ENCODE measurements at places on chromosomes 7 and 10. TPM values are rescaled to one million over a fixed set of nuclear protein-coding genes. Genes with fewer than 3 reads are reported as not detected.

- no peak overlapping the region for H3K4me3 ChIP-seq
- no peak overlapping the region for H3K27ac ChIP-seq
- peaks cover 57% of the 10 kb centered on the region for H3K4me1 ChIP-seq
- peaks cover 18% of the 10 kb centered on the region for H3K36me3 ChIP-seq
Measured at GRCh38 chr7:130938661-130939060, 204.7 kb upstream of the KLF14 start.

DNA sequence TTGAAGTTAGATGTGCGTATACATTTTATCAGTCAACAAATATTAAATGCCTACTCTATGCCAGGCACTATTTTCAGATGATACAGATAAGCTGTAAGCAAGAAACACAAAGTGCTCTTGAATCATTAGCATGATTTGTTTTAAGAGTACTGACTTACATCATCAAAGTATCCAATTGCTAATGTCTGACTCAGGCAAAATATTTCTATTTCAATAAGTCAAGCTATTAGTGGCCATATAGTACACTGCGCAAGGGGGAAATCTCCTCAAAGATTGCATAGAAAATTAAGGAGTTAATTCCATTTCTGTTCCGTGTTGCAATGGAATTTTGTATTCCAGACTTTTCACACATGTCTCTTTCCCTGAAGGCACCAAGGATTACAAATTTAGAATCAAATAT lies 46.1 kb upstream of the DNAJC1 start:
- no peak overlapping the region for H3K4me3 ChIP-seq
- H3K36me3 ChIP-seq = no peaks in the 10 kb centered on the region
- H3K4me1 ChIP-seq = no peaks in the 10 kb centered on the region
- no peaks in the 10 kb centered on the region for H3K27me3 ChIP-seq
- DNase-seq = no peak
- H3K27ac ChIP-seq = no peak overlapping the region

DNA sequence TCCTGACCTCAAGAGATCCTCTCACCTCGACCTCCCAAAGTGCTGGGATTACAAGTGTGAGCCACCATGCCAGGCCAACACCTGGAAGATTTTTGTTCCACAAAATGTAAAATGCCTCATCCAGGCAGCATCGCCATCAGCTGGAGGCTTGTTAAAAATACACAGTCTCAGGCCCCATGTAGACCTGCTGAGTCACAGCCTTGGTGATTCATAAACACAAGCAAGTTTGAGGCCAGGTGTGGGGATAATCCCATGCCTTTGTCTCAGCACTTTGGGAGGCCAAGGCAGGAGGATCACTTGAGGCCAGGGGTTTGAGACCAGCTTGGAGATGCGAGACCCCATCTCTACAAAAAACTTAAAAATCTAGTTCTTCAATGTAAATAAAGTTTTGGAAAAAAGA lies 49.1 kb upstream of the FOXK1 start:
- H3K27ac ChIP-seq = no peak overlapping the region
- no peak overlapping the region for H3K4me3 ChIP-seq
- DNase-seq = no peak
- H3K36me3 ChIP-seq = no peaks in the 10 kb centered on the region

DNA sequence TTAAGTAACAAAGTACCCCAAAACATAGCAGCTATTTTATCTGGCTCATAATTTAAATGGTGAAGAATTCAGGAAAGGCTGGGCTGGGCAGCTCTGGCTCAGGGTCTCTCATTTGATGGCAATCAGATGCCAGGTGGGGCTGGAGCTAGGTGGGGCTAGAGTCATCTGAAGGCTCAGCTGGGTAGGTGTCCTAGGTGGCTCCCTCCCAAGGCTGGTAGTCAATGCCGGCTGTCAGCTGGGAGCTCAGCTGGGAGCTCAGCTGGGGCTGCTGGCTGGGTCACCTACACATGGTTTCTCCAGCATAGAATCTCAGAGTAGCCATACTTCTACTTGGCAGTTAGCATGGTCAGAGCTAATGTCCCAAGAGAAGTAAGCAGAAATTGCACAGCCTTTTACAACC lies 34.1 kb downstream of the OSBPL3 start:
- no peaks in the 10 kb centered on the region for H3K27me3 ChIP-seq
- peaks cover 25% of the 10 kb centered on the region for H3K4me1 ChIP-seq
- H3K27ac ChIP-seq = no peak overlapping the region
- DNase-seq = no peak
- no peak overlapping the region for H3K4me3 ChIP-seq
- H3K36me3 ChIP-seq = peaks cover 10% of the 10 kb centered on the region

- H3K4me1 ChIP-seq = no peaks in the 10 kb centered on the region
- no peak overlapping the region for H3K27ac ChIP-seq
- DNase-seq = no peak
- no peaks in the 10 kb centered on the region for H3K27me3 ChIP-seq
- no peak overlapping the region for H3K4me3 ChIP-seq
Measured at GRCh38 chr10:121337427-121337826, 260.8 kb downstream of the FGFR2 start.

DNA sequence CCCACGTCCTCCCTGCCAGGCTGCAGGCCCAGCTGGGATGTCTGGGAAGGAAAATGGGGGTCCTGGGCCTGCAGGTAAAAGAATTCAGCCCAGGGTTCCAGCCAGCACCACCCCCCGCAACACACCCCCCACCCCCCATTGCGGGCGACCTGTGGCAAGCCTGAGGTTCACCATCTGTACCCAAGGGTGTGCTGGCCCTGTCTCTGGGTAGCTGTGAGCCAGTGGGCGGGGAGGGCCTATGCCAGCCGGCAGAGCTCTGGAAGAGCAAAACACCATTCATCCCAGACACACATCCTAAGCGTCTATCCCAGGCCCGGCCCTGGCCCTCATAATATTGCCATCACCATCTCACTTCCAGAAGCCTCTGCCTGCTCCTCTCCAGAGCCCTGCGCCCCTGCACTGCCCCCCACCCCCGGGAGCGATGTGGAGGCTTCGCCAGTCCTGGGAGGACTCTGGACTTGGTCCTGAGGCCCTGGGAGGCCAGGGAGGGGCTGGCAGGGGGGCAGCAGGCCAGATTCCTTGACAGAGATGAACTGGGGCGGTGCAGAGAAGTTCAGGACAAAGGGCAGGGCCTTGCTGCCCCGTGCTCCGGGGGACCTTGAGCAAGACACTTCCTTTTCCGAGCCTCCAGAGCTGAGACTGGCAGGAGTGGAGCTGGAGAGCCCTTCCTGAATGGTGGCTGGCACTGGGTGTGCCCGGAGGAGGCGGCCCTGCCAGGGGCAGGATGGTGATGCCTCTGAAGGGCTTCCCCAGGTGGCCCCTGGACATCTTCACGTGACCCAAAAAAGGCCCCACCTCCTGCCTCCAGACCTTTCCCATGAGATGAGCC lies 8.7 kb upstream of the TTYH3 start:
- H3K27ac ChIP-seq = no peak overlapping the region
- peaks cover 4% of the 10 kb centered on the region for H3K4me1 ChIP-seq
- no peaks in the 10 kb centered on the region for H3K27me3 ChIP-seq
- H3K36me3 ChIP-seq = no peaks in the 10 kb centered on the region

DNA sequence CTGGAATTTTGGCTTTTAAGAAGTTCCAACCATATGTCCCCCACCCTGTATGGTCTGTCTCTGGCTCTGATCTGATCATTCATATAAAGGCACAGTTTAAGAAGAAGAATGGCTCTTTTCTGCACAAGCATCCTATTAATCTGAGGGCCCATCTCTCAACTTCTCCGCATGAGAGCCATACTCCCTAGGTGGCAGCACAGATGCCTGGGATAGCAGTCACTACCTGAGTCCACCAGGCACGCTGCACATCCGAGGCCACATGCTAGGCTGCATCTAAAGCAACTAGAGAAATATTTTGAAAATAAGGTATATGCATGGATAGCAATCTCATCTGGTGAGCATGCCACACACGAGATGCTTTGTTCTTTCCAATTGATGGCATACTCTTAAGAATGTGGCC lies 565.5 kb downstream of the PARD3 start:
- H3K27me3 ChIP-seq = no peaks in the 10 kb centered on the region
- H3K4me3 ChIP-seq = no peak overlapping the region
- DNase-seq = no peak
- no peaks in the 10 kb centered on the region for H3K36me3 ChIP-seq
- no peak overlapping the region for H3K27ac ChIP-seq
- H3K4me1 ChIP-seq = no peaks in the 10 kb centered on the region

- no peak overlapping the region for H3K27ac ChIP-seq
- no peaks in the 10 kb centered on the region for H3K4me1 ChIP-seq
- H3K36me3 ChIP-seq = no peaks in the 10 kb centered on the region
- peaks cover 11% of the 10 kb centered on the region for H3K27me3 ChIP-seq
- H3K4me3 ChIP-seq = no peak overlapping the region
- DNase-seq = no peak
Measured at GRCh38 chr7:5177060-5177459, 13.0 kb upstream of the WIPI2 start.

- no peaks in the 10 kb centered on the region for H3K4me1 ChIP-seq
- no peak overlapping the region for H3K27ac ChIP-seq
- peaks cover 73% of the 10 kb centered on the region for H3K36me3 ChIP-seq
- DNase-seq = no peak
- no peak overlapping the region for H3K4me3 ChIP-seq
- H3K27me3 ChIP-seq = no peaks in the 10 kb centered on the region
Measured at GRCh38 chr7:38748056-38748610, 117.0 kb upstream of the AMPH start.

- H3K4me1 ChIP-seq = no peaks in the 10 kb centered on the region
- no peaks in the 10 kb centered on the region for H3K36me3 ChIP-seq
- no peak overlapping the region for H3K27ac ChIP-seq
- DNase-seq = no peak
Measured at GRCh38 chr7:79790656-79791262, 337.3 kb upstream of the MAGI2 start.

DNA sequence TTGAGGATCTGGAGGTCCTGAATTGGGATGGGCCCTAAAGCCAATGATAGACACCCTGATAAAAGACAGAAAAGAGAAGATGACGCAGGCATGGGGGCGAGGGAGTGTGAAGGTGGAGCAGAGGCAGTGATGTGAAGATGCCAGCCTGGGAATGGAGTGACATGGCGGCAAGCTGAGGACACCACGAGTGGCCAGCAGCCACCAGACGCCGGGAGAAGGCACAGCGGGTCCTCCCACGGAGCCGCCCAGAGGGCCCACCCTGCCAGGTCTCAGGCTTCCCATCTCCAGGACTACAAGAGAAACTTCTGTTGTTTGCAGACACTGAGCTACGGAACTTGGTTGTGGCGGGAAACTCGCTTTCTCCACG lies 44.9 kb downstream of the DPYSL4 start:
- peak overlapping the region; percentile 98 for H3K27ac ChIP-seq
- H3K4me1 ChIP-seq = peaks cover 22% of the 10 kb centered on the region
- peak overlapping the region; percentile 63 for H3K4me3 ChIP-seq
- H3K27me3 ChIP-seq = no peaks in the 10 kb centered on the region
- no peak for DNase-seq

DNA sequence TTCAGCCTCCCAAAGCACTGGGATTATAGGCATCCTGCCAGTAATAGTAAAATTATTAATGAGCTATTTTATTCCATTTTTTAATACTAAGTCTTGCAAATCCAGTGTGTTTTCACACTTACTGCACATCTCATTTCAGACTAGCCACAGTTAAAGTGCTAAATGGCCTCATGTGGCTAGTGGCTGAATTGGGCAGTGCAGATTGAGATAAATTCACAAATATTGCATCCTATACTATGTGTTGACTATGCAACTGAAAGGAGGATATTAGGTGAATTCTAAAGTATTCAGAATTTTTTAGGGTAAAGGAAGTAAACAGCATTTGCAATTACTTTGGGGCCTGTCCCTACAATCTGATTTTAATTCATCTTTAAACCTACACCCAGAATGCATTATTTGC lies 10.2 kb downstream of the APBB1IP start:
- H3K36me3 ChIP-seq = peaks cover 20% of the 10 kb centered on the region
- no peaks in the 10 kb centered on the region for H3K27me3 ChIP-seq
- H3K4me3 ChIP-seq = peak overlapping the region; percentile 72
- H3K4me1 ChIP-seq = peaks cover 59% of the 10 kb centered on the region
- DNase-seq = no peak
- H3K27ac ChIP-seq = peak overlapping the region; percentile 97

DNA sequence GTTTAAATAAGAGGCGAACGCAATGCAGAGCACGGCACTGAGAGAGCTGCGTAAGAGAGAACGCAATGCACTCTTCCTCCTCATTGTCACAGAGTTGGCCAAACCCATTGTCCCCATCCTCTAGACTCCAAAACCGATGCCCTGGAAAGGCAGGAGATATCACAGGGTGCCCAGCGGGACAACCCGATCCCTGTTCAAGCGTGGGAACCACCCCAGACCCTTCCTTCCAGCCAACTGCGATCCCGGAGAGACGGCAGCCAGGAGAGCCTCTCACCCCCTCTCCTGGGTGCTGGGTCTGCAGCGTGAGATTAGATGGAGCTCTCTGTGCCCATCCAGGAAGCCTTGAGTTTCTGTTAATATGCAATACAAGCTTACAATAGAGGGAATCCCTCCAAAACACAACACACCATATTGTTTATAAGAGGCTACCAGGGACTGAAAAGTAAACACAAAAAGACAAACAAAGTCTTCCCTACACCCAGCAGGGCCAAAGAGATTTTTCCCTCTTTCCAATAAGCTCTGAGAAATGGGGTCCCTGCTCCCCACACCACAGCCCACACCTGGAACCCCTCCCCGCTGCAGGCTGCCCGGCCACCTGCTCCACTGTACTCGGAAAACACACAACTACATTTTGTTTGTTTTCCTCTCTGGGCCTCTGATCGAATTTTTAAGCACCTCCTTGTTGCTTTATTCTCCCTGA lies 187.6 kb downstream of the ADARB2 start:
- no peak overlapping the region for H3K4me3 ChIP-seq
- peaks cover 23% of the 10 kb centered on the region for H3K27me3 ChIP-seq
- H3K4me1 ChIP-seq = peaks cover 17% of the 10 kb centered on the region
- no peak for DNase-seq

GRCh38 chr10:3886641-3887251 lies 101.7 kb upstream of the KLF6 start:
- H3K4me1 ChIP-seq = peaks cover 7% of the 10 kb centered on the region
- H3K4me3 ChIP-seq = no peak overlapping the region
- DNase-seq = no peak
- H3K36me3 ChIP-seq = peaks cover 3% of the 10 kb centered on the region
- H3K27ac ChIP-seq = no peak overlapping the region

- no peak overlapping the region for H3K4me3 ChIP-seq
- DNase-seq = no peak
- no peaks in the 10 kb centered on the region for H3K36me3 ChIP-seq
- H3K27me3 ChIP-seq = peaks cover under 1% of the 10 kb centered on the region
- H3K4me1 ChIP-seq = no peaks in the 10 kb centered on the region
- no peak overlapping the region for H3K27ac ChIP-seq
Measured at GRCh38 chr10:35212856-35213255, 86.2 kb downstream of the CREM start.

GRCh38 chr7:1901431-1902210 lies 231.5 kb downstream of the ELFN1 start:
- H3K4me1 ChIP-seq = peaks cover 9% of the 10 kb centered on the region
- H3K27ac ChIP-seq = peak overlapping the region; percentile 79
- H3K27me3 ChIP-seq = no peaks in the 10 kb centered on the region
- no peaks in the 10 kb centered on the region for H3K36me3 ChIP-seq
- no peak for DNase-seq
- no peak overlapping the region for H3K4me3 ChIP-seq

- no peaks in the 10 kb centered on the region for H3K36me3 ChIP-seq
- no peaks in the 10 kb centered on the region for H3K4me1 ChIP-seq
- no peak overlapping the region for H3K4me3 ChIP-seq
- DNase-seq = no peak
- H3K27me3 ChIP-seq = no peaks in the 10 kb centered on the region
- no peak overlapping the region for H3K27ac ChIP-seq
Measured at GRCh38 chr7:46625032-46625431, 704.0 kb upstream of the IGFBP3 start.

GRCh38 chr10:43383204-43383971 lies 12.0 kb downstream of the FXYD4 start:
- no peak overlapping the region for H3K4me3 ChIP-seq
- H3K4me1 ChIP-seq = peaks cover 23% of the 10 kb centered on the region
- no peak for DNase-seq
- no peaks in the 10 kb centered on the region for H3K27me3 ChIP-seq
- no peak overlapping the region for H3K27ac ChIP-seq

KAZALD1 gene
- polyA plus RNA-seq = not detected

KCTD7 gene
- 8.1 TPM for polyA plus RNA-seq

IL6 gene
- polyA plus RNA-seq = 10.6 TPM

KLF14 gene
- not detected for polyA plus RNA-seq

DGKI gene
- not detected for polyA plus RNA-seq
